ENCODE measurements at places on chromosomes 16 and 17.

DNA sequence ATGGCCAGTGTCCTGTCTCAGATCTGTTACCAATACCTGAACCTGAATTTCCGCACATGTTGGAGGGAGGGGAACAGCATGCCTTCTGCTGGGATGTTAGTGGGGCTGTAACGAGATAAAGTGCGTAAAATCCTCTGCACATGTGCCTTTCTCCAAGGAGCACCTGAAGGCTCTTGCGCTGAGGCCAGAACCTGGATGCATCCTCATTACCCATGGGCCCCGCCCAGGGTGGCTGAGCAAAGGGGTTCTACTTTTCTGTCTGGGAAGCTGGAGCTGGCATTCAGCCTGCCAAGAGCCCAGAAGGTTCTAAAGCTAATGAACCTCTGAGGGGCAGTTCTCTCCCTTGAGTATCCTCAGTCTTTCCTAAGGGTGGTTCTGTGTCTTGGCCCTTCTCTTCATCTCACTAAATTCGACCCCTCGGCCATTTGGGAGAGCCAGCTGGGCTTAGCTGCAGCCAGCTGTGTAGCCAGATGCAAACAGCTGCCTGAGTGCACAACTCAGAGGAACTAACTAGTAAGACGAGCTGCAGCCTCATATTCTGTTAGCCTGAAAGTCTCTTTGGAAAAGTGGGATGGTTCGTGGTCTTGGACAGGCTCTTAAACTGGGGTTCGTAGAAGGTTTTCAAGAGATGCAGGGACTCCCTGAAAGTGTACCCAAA is 2.5 kb downstream of the ITGA3 start:
- DNase-seq: no peak

DNA sequence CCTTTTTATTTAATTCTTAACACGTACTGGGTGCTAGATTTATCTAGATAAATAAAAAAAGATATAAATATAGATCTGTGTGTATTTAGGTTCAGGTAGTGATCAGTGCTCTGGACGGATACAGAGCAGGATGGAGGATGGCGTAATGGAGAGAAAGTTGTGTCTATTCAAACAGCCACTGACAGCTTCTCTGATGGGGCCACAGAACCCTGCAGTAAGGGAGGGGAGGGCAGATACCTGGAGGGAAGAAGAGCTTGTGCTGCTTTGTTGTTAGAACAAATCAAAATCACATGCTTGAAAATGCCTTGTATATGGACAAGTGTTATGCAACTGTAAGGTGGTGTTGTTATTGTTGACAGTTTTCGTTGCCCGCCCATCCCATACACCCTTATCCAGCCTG is 170.2 kb downstream of the UTP18 start:
- no peak for DNase-seq

DNA sequence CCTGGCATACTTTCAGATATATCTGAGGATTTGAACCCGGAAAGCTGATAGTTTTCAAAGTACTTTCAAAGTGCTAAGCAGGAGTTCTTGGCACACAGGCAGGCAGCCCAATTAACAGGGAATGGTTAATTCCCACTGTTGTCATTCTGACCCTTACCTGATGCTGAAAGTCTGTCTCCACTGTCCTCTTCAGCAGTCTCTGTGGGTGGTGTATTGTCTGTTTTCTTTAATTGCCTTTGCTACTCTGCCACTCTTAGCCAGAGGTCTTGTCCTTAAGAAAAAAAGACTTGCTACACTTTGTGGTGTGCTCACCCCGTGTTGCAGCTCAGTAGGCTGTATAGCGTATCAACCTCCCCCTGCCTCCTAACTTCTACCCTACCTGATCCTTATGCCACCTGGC is 63.2 kb upstream of the SLC12A3 start:
- no peak for DNase-seq

GRCh38 chr16:86634292-86634691 is 55.9 kb downstream of the FOXL1 start:
- DNase-seq: no peak

- DNase-seq: peak; percentile 71
These were observed 13.7 kb downstream of the N4BP1 start for GRCh38 chr16:48596326-48596725.

DNA sequence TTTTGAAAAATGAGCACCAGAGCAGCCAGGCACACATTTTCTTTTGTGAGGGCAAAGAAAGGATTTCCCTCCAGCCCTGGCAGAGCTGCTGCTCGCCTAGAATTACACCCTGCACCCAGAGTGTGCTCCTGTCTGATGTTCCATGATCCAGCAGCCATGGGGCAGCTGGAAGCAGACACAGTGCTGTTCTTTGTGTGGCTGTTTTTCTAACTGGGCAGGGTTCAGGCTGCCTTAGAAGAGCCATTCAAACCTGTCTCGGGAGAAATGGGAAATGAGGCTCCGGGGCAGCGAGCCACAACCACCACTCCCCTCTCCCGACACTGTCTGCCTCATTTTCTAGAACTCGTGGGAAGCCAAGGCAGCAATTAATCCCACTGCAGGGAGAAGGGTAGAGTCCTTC is 28.9 kb downstream of the LITAF start:
- no peak for DNase-seq

- peak; percentile 33 for DNase-seq
These were observed 500 bp downstream of the MAF start for GRCh38 chr16:79599837-79600637.

DNA sequence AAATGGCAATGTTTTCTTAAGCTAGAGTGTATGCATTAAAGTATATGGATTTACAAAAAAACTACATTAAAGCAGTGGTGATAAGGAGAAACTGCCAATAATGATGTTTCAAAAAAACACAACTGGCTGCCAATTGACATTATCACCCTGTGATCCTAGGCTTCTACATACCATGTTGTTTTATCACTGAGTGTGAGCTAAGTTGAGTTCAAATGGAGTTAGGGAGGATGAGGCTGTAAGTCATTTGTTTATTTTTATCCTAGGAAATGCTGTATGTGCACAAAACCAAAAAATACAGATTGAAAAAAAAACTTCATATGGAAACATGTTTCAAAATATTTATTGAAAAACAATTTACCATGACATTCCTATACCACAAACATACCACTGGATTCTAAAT is 22.9 kb downstream of the CHCT1 start:
- DNase-seq: no peak

DNA sequence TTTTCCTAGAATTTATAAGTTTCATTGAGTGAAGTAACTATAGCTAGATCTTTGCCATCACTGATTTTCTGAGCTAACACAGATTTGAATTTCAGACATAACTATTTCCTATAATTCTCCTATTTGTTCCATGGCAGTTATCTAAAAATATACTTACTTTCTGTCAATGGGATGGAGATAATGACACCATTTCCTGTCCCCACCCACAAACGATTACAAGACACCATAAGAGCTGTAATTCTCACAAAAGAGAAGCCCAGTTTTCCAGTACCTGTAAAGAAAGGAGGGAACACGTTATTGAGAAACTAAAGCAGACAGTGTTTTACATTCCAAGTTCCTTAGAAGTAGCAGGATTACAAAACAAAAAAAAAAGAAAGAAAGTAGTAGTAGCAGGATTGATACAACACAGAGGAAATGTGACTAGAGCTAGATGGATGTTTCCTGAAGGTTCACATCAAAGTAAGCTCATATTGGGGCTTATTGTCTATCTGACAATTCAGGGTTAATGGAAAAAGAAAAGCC is 110.9 kb upstream of the TOB1 start:
- no peak for DNase-seq

GRCh38 chr17:41779954-41780353 is 6.6 kb downstream of the JUP start:
- DNase-seq: no peak

- DNase-seq: no peak
These were observed 2.4 kb upstream of the C16orf54 start for GRCh38 chr16:29747947-29748759.

DNA sequence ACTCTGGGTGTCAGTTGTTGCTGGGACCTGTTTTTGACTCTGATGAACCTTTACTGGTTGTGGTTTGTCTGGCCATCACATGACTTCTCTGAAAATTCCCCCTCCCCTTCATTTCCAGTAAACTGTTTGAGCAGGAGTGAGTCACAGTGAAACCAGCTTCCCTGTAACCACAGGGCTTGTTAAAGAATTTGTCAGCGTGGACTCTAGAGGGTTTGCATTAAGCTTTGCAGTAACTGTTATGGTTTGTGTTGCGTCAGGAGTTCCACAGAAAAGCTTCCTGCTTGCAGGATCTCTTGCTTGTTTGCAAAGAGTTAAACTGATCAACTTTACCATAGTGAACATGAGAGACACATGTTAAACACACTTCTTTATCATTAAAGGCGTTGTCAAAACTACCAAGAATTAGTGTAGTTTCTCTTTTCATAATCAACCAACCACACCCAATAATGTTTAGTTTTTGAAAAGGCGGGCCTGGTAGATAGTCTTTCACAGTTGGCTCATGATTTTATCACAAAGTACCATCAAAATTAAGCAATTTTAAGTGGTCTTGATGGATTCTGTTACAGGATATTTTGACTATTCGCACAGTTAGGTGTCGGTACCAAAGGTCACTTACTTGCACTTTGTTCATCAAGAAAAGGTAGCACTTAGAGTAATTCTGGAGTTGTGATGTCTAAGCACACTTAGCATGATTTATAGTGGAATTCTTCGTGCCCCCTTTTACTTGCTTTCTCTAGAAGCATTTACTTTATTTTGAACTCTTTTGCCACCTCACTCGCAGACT is 79.3 kb downstream of the VMP1 start:
- DNase-seq: peak; percentile 87

- no peak for DNase-seq
These were observed 1.4 kb downstream of the RAB40C start for GRCh38 chr16:591231-591630.

DNA sequence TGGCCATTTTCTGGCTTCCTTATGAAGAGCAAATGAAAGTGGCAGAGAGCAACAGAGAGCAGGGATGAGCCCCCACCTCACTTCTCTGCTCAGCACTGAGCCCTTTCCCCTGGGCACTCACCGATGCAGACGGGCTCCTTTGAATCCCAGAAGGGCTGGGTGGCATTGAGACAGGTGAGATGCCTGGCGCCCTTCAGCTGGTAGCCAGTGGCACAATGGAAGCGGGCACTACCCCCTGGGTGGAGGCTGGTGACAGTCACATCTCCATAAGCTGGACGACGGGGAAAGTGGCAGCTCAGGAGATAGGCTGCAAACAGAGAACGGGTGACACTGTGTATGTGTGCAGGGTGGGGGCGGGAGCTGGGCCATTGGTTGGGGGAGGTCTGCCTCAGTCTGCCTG is 12.5 kb upstream of the PHF12 start:
- DNase-seq: no peak

DNA sequence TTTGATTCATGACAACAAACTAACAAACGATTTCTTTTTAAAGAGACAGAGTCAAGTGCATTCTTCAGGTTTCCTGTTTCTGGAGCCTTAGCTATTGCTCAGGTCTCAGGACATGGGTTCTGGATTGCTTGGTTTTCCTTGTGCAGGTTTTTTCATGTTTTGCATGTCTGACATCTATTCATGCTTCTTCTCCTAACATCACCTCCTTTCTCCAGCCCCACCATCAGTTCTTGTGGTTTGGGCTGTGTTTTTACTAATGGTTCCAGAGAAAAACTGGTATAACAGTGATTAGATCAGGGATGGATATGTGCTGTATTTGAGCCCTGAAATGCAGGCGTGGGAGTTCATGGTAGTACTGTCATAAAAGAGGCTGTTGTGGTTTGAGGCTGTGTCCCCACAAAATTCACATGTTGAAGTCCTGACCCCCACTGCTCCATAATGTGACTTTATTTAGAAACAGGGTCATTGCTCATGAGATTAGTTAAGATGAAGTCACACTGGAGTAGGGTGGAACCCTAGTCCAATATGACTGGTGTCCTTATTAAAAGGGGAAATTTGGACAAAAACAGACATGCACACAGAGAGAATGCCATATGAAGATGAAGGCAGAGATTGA is 67.9 kb downstream of the IRX6 start:
- DNase-seq: no peak

GRCh38 chr16:17457513-17457912 is 13.2 kb downstream of the XYLT1 start:
- DNase-seq: no peak

Measured in stimulated activated CD4-positive, alpha-beta T cell treated with anti-CD3 and anti-CD28 coated beads, Interleukin-4, amount 100 ng/mL, for 24 hours (primary cell).